ENCODE measurements at places on chromosomes 13 and 19.

DNA sequence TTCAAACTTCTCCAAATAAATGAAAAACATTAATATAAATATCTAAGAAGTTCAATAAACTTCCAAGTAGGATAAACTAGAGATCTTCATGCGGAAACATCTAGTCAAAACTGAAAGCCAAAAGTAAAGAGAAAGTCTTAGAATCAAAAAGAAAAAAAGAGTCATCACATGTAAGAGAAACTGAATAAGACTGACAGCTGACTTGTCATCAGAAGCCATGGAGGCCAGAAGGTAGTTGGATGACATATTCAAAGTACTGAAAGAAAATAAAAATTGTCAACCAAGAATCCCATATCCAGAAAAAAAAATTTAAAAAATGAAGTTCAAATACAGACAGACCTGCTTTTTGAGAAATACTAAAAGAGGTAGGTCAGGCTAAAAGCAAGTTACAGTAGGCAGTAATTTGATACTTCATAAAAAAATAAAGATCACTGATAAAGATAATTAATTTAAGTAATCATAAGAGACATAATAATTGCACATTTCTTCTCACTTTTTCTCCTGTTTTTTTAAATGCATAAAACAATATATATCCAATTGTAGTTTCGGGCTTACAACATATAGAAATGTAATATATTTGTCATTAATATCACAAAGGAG, 327.6 kb upstream of the PCDH9 start:
- no peak for DNase-seq

DNA sequence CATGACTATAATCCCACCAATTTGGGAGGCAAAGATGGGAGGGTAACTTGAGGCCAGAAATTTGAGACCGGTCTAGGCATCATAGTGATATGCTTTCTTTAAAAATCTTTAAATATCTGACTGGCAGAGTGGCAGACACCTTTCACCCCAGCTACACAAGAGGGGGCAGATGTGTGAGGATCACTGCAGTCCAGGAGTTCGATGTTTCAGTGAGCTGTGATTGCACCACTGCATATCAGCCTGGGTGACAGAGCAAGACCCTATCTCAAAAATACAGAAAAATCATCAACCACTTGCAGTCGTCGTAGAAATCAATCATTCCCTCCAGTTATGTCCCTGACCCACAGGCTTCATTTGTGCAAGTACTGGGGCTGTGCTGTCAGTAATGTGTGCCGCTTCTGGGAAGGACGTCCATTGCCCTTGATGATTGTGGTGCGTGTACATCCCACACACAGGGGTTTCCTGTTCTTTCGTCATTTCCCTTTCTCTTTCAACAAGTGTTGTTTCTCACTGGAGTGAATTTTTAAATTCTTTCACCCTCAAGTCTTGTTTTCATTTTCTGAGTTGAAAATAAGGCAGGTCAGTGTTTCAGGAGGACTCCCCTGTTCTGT, 1.4 kb downstream of the LGALS14 start:
- DNase-seq, result no peak

GRCh38 chr13:37446503-37446902, 152.1 kb downstream of the POSTN start:
- DNase-seq, result peak; percentile 86

- no peak for DNase-seq
Observed at GRCh38 chr19:40144947-40145748, 46.1 kb upstream of the MAP3K10 start.

DNA sequence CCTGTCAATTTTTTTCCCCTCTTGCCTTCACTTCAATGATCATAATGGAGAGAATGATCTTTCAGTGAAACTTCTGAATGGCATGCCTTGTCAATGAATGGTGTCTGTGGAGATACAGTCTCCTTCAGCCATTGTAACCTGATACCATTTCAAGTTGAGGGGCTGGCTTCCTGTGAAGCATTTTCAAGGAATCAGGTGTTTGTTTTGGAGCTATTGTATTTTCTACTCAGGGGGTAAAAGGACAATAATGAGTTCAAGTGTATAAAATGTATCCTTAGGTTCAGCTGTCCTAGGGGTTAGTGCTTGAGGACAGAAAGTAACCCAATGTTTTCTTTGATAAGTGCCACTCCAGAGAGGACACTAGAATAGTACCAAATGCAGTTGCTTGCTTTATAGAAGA, 23.8 kb upstream of the CBY2 start:
- DNase-seq, result no peak

GRCh38 chr19:39660661-39661060, 4.9 kb downstream of the LGALS16 start:
- DNase-seq, result no peak

All from EL (cell line).